Activated T-cell treated with anti-CD3 and anti-CD28 coated beads for 48 hours (primary cell): ENCODE measurements at places on chromosomes 12 and 14.

DNA sequence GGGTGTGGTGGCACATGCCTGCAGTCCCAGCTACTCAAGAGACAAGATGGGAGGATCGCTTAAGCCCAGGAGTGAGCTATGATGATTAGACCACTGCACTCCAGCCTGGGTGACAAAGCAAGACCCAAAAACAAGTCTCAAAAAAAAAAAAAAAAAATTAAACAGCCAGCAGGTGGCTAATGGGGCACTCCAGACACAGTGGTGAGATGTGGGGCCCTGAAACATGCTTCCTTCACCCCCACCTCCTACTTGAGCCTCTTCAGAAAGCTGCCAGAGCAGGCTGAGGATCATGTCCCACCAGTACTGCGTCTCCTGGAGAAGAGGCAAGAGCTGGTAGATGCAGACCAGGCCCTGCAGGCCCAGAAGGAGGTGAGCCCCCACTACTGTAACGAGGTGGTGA lies 2.1 kb downstream of the CFAP73 start:
- DNase-seq = no peak

DNA sequence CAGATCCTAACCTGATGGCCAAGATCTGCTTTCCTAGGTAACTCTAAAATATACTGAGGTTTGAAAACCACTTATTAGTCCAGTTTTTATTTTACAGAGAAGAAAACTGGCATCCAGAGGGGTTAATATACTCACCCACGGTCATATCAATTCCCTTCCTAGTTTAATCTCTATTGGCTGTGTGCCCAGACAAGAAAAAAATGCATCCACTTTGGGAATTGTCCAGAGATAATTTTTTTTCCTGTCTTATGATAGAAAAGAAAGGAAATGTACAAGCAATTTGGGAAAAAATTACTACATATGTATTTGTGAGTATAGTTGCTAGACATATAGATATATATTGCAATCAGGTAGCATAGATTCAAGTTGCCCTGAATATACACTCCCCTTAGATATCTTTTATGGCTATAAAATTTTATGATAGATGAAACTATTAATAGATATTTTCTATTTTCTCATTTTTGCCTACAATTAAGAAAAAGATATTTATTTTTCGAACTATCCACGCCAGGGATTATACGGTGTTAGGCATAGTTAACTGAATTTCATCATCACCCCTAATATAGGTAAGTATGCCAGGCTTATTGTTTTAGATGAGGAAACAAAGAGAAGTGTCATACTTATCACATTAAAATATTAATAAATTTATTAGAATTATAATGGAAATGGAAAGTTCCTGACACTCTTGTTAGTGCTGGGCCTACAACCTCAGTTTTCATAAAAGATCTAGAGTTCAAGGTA lies 100.5 kb upstream of the SLC38A2 start:
- no peak for DNase-seq

- DNase-seq = no peak
Measured at GRCh38 chr14:40464531-40464930, 1032.3 kb upstream of the FBXO33 start.

GRCh38 chr12:124273630-124274029 lies 21.3 kb upstream of the RFLNA start:
- DNase-seq = no peak

DNA sequence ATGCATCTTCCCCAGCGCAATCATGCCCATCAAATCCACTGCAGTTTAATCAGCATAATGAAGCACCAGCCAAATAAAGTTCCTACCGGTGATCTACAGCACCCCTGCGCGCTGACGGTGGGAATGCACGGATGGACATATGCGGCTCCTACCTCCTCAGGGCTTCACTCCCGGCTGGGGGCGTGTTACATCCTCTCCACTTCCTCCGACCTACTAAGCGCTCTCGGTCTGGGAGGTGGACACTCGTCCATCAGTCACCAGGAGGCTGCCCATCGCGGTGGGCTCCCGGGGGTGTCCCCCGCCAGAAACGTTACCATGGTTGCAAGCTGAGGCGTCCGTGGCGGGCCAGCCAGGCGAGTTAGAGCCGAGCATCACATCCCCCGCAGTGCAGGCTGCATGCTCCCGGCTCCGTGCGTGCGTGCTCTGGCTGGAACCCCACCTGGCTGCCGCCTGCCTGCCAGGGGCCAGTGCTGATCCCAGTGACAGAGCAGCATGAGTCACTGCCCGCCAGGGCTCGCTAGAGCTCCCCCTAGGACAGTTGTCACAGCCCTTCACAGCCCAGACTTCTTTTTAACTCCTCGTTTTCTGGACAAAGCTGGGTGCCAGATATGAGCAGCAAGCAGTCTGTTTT lies 73.0 kb downstream of the CIT start:
- no peak for DNase-seq
